Naive thymus-derived CD4-positive, alpha-beta T cell (primary cell): ENCODE measurements at places on chromosomes 13 and 19.

- DNase-seq, result no peak
Measured at GRCh38 chr13:75947448-75947847, 311.3 kb downstream of the LMO7 start.

DNA sequence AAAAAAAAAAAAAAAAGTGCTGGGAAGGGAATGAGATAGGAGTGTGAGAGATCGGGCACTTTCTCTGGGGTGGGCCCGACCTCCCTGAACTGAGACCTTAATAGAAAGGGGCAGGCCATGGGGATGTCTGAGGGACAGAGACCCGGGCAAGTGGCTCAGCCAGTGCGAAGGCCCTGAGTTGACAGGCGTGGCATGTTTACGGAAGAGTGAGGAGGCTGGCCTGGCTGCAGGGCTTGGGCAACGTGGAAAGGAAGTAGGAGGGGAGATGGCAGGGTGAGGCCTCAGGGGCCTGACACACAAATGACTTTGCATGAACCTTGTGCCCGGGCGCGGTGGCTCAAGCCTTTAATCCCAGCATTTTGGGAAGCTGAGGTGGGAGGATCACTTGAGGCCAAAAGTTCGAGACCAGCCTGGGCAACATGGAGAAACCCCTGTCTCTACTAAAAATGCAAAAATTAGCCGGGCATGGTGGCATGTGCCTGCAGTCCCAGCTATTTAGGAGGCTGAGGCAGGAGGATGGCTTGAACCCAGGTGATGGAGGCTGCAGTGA lies 13.9 kb downstream of the FCHO1 start:
- DNase-seq, result no peak

GRCh38 chr13:112328936-112329335 lies 47.2 kb upstream of the SPACA7 start:
- DNase-seq, result no peak

- no peak for DNase-seq
Measured at GRCh38 chr13:20332361-20333096, 100.4 kb upstream of the GJB6 start.

- peak; percentile 20 for DNase-seq
Measured at GRCh38 chr19:4399812-4400134, 574 bp downstream of the SH3GL1 start.

DNA sequence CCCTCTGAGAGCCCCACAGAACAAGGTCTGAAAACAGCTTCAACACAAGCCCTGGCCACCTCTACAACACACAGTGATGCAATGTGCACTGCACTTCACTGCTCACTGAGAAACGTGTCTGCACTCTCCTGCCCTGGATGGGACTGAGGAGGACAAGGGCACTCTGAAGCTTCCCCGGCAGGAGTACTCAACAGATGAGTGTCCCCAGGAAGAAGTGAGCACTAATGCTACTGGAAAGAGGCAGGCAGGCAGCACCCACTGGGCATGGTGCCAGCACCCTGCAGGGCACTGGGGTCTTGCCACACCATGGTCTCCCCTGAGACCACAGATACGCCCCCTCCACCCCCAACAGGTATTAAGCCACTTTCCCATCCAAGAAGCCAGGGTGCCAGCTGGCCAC lies 17.7 kb upstream of the SLC35E1 start:
- no peak for DNase-seq

DNA sequence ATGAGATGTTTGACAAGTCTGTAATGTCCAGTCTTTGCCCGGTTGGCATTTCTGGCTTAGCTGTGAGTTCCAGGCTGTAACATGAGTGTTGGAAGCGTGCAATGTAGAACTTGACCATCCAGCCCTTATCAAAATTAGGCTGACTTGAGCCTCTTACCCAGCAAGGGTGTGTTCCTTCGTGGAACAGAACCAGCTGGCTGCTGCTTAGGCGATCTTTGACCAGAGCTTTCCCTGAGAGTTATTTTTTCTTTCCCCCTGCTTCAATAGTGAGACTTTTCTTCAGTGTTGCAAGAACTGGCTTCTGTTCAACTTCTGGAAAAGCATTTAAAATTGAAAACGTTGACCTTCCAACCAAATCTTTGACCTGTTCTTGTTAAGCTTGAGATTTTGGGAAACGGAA lies 6.5 kb downstream of the TNFSF13B start:
- no peak for DNase-seq

GRCh38 chr13:48636550-48636949 lies 17.2 kb upstream of the CYSLTR2 start:
- no peak for DNase-seq

DNA sequence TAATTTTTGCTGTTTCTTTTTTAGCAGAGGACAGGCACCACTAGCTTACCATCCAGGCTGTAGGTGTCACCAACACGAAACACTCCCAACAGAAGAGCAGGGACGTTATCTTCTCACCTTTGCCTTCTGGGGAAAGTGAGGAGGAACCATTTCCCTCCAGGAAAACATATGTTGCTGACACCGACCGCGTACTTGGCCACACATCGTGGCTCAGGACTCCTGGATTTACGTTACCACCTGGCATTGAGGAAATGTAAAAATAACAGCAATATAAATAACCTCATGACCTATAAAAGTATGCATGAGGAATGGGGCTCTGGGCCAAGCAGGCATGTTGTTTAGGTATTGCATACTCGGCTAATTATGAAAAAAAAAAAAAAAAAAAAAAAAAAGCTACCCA lies 525.1 kb downstream of the MYO16 start:
- no peak for DNase-seq

DNA sequence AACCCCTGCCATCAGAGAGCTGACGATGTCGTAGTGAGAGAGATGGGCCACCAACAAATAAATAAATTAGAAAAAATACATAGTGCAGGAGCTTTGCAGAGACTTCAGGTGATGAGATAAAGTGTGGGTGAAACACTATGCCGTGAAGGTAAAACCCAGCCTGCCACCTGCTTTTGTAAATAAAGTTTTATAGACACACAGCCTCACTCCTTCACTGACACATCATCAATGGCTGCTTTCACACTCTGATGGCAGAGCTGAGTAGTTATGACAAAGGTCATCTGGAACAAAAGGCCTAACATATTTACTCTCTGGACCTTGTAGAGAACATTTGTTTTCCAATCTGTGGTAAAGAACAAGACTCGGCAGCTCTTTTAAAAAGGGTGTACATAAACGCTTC lies 45.0 kb downstream of the MBD3L2B start:
- DNase-seq, result no peak

DNA sequence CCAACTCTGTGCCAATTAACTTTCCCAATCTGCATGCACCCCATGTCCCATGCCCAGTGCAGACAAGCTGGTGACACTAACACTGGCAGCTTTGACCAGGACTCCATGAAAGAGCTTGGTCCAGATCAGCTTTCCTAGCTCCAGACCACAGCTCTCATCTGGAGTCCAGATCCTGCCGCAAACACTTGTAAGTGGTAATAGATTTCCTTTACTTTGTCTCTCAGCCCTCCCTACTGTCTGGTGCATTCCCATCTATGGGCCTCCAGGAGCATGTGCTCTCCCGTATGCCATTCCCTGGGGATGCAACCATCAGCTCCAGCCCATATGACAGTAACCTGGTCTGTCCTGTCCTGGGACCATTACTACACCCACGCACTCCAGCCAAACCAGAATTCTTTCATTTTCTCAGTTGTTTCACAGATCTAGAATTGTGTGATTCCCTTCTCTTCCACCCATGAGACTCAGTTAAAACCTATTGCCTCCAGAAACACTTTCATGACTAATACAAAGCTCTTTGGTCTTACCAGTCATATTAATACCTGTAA lies 4.9 kb upstream of the STARD13 start:
- no peak for DNase-seq

DNA sequence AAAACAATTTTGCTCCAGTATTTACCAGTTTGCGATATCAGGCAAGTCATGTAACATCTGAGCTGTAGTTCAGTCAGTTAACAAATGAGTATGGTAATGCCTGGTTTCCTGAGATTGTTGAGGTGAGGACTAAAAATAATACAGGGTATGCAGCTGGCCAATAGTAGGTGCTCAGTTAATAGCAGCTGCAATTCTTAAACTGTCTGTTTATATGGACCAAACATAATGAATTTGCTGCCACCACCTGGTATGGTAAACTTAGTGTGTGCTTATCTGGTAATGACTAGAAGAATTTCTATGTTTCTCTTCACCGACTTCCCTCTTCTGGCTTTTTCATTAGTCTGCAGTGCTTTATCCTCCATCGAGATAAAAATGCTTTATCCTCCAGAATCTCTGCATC lies 9.1 kb downstream of the ZMYM2 start:
- DNase-seq, result no peak

DNA sequence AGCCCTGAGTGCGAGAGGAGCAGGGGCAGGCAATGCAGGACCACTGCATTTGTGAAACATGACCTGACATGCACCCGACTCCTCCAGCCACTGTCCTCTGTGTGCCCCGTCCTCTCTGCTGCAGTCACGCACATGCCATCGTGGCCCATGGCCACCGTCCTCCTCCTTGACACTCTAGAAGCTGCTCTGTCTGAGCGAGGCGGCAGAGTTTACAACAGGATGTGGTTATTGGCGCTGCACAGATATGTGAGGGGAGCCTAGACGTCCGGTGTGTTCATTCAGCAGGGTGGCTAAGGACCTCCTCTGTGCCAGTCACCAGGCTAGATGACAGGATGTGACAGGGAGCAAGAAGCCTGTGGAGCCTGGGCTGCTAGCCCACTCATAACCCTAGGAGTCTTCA lies 277.8 kb downstream of the FOXO1 start:
- peak; percentile 83 for DNase-seq

DNA sequence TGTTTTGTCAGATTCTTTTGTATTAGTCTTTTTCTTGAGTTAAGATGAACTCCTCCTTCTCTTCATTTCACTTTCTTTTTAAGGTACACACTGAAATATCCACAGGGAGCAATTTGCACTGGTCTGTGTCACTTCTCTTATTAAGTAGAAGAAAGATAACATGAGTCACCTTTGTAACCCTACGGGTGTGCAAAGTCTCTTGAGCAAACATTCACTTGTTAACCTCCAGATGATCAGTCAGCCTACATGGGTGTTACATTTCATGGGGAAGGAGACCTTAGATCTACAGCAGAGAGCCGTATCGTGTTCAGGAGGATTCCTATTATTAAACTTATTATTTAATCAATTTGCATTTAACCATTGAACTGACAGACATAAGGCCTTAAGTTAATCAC lies 5.1 kb downstream of the ZNF507 start:
- no peak for DNase-seq

GRCh38 chr13:35219021-35219420 lies 257.5 kb downstream of the MAB21L1 start:
- no peak for DNase-seq

DNA sequence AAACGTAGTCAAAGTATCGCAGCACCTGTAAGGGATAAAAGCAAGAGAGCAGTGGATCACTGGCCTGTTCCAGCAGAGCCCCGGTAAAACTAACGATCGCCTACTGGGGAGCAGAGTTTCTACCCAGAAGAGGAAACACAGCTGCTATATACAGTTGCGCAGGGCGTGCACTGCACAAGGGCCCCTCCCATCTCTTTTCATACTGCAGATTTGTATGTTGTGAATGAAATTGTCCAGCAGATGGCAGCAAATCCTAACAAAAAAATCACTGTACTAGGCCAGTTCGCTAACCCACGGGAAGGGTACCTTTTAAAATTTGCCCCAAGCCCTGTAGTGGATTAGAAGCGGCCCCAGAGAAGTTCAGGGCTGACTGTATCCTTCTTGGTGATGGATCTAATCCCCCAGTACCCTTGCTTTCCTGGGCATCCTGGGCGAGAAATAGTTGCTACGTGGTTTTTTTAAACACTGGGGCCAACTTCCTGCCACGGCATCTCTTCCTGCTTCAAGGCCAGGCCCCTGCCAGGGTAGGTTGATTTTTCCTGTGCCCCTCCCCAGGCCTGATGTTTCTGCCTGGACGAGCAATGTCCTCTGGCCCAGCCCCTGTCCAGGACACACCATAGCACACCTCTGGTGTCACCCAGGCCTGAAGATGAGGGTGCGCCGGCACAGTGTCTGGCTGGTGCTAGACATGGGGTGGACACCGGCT lies 127.0 kb downstream of the IER2 start:
- DNase-seq, result peak; percentile 82

- no peak for DNase-seq
Measured at GRCh38 chr19:32352241-32352630, 6.8 kb downstream of the ZNF507 start.

- peak; percentile 86 for DNase-seq
Measured at GRCh38 chr19:6516659-6517291, 14.1 kb upstream of the TNFSF9 start.

DNA sequence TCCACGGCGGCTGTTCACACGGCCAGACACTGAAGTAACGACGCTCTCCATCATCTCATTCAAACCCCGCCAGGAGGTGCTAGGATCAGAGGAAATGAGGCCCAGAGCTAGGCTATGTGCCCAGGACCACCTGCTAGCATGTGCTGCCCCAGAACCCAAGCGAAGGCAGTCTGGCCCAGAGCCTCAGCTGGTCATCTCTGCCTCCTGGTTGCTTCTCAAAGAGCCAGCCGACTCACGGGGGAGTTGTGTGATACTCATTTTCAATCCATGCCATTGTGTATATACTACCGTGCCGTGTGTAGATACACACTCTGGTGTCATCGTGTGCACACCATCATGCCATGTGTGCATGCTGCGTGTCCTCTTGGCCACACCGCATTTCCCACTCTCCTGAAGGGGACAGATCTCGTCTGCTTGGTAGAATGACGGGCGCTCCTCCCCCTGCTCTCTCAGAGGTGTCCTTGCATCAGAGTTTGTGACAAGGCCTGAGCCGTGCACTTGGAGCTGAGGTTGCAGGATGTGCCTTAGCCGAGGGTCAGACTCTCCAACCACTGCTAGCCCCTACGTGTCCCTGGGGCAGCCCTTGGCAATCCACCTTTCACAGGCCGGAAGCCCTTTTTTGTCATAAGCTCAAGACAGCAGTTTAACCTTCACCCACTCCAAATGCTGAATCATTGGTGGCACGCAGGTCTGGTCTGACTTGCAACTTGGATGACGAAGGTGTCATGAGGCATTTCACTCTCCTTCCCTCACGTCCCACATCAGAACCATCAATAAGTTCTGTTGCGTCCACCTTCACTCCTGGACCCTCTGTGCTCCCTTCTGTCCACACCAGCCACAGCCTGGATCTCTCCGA lies 130.4 kb downstream of the CRYL1 start:
- no peak for DNase-seq

DNA sequence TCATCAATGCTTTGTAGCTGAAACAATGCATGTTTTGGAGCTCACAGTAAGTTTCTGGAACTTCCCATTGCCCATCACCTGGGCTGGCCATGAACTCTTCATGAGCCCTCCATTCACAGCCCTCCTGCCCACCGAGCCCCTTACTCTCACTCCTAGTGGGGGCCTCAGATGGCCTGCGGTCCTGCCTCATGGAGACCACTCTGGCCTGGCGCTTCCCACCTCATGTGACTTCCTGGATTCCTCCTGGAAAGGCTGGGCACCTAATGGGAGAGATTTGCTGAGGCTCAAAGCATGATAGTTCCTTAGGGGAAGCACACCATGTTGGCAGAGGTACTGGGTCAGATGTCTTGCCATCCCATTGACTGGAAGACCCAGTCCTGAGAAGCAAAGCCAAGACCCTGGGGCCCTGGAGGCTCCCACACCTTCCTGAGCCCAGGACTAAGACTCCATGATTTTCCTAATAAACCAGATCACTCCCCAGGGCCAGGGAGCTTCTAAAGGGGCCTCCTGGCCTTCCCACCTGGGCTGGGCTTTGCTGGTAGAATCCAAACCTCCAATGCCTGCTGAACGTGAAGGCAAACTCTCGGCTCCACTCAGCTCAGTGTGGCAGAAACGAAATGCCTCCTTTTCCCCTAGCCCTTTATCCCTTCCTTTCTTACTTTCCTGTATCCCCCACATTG lies 49.4 kb upstream of the ZNF536 start:
- no peak for DNase-seq

GRCh38 chr13:95073747-95074311 lies 227.4 kb downstream of the ABCC4 start:
- DNase-seq, result no peak

GRCh38 chr13:32041429-32041828 lies 9.9 kb downstream of the FRY start:
- DNase-seq, result no peak
